H4 (cell line): ENCODE measurements at places on chromosomes 3 and 15. TPM values are rescaled to one million over a fixed set of nuclear protein-coding genes. Genes with fewer than 3 reads are reported as not detected.

DNA sequence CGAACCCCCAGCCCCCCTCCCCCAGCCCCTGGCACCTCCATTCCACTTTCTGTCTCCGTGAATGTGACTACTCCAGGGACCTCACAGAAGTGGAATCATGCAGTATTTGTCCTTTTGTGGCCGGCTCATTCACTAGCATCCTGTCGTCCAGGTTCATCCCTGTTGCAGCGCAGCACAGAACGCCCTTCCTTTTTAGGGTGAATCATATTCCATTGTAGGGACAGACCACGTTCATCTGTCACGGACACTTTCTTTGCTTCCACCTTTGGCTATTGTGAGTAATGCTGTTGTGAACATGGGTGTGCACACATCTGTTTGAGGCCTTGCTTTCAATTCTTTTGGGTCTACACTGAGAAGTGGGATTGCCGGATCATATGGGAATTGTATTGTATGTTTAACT lies 148.9 kb upstream of the IQSEC1 start:
- no peak for DNase-seq

- DNase-seq: no peak
These were observed 75.9 kb downstream of the DGKG start for GRCh38 chr3:186286114-186286513.

DNA sequence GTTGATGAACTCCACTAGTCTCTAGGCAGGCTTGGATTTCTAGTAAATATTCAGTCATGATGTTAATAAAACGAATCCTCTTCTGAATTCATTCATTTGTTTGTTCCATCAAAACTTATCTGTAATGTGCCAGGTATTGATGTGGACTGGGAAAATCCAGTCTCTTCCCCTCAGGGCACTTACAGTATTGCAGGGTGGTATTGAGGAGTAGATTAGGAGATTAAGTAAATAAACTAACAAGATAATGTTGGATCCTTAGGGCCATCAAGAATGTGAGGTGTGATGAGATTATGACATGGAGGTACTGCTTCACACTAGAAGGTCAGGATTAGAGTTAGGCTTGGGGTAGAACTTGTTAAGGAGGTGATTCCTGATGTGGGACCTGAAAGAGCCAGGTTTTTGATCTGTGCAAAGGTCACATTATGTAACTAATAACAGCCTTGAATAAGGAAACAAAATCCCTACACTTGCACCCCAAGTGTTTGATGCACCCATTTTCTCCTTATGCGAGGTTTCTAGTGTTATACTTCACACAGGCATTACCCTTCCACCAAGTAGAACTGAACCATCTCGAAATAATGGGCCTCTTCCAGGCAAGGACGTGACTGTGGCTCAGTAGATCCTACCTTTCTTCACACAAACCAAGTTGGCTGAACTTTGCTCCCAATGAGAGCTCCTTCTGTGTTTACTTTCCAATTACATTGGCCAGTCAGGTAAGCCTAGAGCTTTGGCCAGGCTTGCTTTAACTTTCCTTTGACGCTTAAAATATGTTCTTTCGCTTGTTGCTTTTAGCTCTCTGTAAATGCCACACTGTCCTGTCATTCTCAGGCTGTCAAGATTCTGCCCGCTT lies 16.7 kb downstream of the MCTP2 start:
- DNase-seq: no peak

DNA sequence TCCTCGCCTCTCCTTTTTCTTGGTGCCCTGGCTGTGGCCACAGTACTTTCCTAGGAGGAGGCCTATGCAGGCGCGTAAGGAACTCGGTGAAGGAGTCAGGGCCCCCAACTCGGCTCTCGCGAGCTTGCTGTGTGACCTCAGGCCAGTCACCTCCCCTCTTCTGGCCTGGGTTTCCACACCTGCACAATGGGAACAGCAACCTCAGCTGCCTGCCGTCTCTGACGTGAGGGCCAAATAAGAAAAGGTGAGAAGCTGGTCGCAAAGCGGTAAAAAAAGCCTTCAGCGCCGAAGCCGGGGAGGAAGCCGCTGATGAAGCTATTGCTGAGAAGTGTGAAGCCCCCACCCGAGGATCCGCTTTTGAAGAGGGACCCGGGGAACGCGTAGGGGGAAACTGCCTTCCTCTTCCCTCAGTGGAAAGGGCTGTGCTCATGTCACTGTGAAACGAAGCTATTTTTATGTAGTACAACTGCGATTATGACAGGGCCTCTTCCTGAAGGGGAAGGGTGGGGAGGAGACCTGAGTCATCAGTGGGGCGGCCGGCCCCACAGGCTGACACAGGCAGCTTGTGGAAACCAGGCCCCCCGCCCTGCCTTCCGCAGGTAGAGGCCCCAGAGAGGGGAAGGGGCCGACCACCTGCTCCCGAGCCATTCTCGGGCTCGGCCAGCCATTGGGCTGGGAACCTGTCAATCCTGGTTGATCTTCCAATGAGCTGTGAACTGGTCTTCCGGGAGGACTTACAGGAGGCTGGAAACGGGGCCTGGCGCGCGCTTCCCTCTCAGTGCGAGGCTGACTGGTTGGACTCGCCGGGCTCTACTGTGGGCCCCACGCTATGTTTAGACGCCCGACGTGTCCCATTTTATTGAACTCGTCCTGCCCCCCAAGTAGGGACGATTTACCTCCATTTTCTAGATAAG lies 18.0 kb upstream of the ANKDD1A start:
- DNase-seq: no peak

DNA sequence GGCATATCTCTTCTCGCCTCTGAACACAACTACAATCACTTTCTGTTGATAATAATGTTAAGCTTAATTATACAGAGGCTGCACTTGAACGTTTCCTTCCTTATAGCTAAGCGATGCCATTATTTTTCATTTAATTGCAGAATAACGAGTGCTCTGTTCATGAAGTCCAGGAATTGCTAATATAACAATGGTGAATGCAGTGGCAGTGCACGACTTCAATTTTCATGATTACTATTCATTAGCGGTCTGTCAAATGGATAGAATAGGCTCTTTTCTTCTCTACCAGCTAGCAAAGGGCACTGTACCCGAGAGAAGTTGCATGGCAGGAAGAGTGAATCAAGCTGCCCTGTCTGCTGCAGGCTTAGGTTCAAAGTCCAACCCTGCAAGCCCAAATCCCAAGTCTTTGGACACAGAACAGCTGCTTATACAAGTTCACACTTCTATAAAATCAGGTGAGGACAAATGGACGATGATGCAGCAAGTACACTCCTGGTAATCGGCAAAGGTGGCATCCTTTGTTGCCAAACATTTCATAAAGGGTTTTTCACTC lies 75.6 kb downstream of the PDZRN3 start:
- no peak for DNase-seq

- DNase-seq: no peak
These were observed 173.4 kb downstream of the MCTP2 start for GRCh38 chr15:94404733-94405283.

DNA sequence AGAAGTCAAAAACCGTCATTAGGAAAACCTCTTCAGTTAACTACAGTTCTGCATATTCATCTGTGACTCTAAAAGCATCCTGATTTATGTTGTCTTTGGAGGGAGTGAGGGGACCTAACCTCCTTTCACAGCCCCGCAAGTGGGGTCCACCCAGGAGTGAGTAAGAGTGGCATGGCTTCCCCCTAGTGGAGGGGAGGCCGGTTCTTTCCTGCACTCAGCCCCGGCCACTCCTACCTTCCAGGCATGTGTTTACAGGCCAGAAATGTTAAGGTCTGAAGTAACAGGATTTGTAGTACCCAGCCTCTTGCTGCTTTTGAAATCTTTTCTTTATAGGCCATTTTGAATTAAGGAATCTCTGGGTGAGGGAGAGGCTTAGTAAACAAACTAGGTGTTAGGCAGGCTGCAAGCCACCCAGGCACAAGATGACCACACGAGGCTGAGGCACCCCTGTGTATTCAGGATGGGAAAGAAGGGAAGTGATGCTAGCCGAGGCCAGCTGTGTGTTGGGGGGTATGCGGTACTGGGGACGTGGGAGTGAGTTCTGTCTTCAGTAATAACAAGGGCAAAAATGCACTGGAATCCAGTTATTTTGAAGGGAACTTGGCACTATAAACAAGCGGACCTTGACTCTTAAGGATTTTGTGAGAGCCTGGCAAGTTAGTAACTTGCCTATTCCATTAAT lies 50.5 kb downstream of the CTDSPL start:
- DNase-seq: no peak

DNA sequence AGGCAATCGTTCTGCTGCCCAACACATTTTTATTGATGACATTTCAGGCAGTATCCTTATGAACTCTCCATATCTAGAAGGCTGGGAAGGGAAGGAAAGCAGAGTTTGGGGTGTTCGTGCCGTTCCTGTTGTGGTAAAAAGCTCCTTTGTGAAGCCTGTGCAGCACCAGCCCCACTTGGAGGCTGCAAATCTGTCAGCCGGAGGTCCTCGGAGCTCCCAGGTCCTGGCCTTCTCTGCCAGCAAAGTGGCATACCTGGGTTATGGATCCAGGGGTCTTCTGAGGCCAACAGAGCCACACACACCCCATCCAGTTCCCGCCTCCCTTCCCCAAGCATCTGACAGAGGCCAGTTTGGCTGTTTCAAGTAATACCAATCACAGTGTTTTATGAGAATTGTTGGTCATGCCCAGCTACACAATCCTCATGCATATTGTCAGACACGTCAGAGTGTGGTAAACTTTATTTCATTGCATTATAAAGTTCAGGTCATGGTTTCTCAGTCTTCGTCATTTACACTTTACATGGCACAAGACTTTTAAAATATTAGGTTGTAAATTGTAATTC lies 15.9 kb upstream of the USP3 start:
- DNase-seq: no peak

DNA sequence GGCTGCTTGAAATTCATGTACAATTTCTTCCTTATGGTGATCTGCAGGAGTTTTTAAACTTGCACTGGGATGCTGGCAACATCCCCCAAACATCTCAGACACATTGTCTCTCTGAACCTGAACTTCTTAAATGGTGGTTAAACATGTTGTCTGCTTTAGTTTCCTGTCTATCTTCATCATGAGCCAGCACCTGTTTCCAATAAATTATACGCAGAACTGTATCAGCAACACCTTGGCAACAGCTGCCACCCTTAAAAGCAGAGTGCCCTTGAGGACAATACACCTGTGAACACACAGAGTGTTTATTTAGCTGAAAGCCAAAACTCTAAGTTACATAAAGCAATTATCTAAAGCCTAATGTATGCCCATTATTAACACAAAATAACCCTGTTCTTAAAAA lies 242.9 kb downstream of the WNT5A start:
- DNase-seq: no peak

DNA sequence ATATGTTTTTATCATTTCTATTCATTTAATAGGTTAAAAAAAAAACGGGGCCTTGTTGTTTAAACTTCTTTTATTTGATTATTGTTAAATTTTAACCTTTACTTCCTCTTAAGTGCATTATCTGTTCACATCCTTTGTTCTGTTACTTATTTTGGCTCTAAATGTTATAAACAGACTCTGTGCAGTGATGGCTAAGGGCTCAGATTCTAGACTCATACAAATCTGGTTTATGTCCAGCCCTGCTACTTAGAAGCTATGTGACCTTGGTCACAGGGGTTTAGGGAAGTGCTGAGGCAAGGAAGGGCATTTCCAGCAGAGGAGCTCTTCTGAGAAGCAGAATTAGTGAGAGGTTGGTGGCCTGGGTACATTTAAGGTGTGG lies 55.3 kb upstream of the VILL start:
- no peak for DNase-seq

DNA sequence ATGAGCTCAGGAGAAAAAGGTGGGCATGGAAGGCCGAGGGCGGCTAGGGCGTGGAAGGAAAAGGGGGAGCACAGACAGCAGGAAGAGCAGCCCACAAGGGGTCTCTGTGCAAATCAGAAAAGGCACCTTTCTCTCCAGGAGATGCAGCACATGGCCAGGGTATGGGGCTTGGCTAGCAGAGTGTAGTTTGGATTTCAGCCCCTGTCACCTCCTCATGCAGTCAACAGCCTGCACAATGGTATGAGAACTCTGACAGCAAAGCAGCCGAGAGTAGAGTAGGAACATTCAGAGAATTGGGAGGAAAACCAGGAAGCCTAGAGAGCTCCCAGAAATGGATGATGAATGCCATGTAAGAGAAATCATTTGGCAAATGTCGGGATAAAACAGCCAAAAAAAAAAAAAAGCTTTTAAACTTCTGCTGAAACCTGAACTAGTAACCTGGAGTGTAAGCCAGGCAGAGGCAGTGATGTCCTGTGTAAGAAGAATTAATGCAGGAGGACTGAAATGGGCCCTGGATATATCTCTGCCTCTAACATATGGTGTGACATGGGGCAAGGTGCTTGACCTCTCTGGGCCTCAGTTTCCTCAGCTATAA lies 25.7 kb downstream of the FSTL1 start:
- DNase-seq: no peak

- DNase-seq: no peak
These were observed 2.7 kb downstream of the MGLL start for GRCh38 chr3:127819656-127820055.

DNA sequence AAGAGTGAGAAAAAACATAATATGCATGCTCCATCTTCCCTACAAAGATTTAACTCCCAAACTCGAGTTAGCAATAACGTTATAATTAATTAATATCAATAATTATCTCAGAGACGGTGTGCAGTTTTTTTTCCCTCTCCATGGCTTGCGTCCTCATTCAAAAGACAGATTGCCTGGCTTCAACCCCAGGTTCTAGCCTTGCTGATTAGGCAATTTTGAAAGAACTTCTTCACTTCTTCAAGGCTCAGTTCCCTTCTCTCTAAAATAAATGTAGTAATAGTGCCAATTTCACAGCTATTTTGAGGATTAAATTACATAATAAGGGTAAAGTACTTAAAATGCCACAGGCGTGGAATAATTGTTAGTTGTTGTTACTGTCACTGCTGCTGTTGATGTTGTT lies 876.1 kb upstream of the GBE1 start:
- no peak for DNase-seq

GRCh38 chr15:90159213-90159612 lies 41.9 kb upstream of the SEMA4B start:
- no peak for DNase-seq

GRCh38 chr3:64940596-64941348 lies 253.0 kb upstream of the ADAMTS9 start:
- DNase-seq: no peak

DNA sequence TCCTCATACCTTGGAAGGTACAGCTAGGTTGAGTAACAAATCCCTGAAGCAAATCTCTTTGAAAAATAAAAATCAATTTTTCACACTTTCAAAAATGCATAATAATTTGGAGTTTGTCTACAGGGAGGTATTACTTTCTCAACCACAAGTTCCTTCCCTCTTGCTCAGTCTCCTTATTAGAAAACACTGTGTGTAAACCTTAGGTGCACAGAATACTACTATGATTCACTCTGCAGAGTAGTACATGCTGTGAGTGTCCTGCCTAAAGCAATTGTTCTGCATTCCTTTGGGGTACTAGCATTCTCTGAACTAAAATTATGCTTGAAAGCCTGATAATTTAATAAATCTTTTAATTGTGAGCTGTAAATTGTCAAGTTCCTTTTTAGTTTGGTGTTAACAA lies 115.9 kb upstream of the EPHA3 start:
- no peak for DNase-seq

- DNase-seq: no peak
These were observed 112.0 kb upstream of the NEO1 start for GRCh38 chr15:72940229-72940622.

- peak; percentile 94 for DNase-seq
These were observed 25.1 kb upstream of the ANKRD34C start for GRCh38 chr15:79257454-79257853.

GRCh38 chr3:32698506-32698905 lies 13.5 kb downstream of the CNOT10 start:
- no peak for DNase-seq

The STARD9 gene
- 0.70 and 0.88 TPM in 2 replicates for total RNA-seq

The SI gene
- 0.04 TPM in 1 of 2 replicates, not detected in the other for total RNA-seq

The IL5RA gene
- total RNA-seq: 0.10 TPM in 1 of 2 replicates, not detected in the other

The DZIP1L gene
- 4.5 and 6.3 TPM in 2 replicates for total RNA-seq
